Stimulated activated CD4-positive, alpha-beta T cell treated with anti-CD3 and anti-CD28 coated beads, TNF-alpha, amount 100 ng/mL, for 48 hours (primary cell): ENCODE measurements at places on chromosomes 5 and 9.

DNA sequence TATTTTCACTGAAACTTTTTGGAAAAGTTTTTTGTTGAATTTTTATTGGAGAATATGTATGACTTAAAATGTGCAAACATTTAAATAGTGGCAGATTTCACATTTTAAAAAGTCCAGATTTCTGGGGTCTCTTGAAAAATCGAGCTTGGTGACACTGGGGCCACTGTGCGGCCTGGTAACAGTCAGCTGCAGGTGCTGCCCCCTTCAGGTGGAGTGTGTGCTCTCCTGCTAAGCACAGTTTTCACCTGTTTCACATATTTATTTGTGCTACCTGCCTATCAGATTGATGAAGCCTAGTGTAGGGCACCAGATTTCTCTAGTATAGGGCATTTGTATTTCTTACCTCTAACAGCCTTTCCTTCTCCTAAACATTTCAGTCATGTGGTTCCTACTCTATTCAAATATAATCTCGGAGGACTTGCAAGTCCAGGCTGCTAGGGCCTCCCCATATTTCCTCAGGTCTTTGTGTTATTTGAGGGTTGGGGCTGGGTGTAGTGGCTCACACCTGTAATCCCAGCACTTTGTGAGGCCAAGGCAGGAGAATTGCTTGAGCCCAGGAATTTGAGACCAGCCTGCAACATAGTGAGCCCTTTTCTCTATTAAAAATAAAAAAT is 95.8 kb upstream of the KLF9 start:
- peak; percentile 22 for DNase-seq

DNA sequence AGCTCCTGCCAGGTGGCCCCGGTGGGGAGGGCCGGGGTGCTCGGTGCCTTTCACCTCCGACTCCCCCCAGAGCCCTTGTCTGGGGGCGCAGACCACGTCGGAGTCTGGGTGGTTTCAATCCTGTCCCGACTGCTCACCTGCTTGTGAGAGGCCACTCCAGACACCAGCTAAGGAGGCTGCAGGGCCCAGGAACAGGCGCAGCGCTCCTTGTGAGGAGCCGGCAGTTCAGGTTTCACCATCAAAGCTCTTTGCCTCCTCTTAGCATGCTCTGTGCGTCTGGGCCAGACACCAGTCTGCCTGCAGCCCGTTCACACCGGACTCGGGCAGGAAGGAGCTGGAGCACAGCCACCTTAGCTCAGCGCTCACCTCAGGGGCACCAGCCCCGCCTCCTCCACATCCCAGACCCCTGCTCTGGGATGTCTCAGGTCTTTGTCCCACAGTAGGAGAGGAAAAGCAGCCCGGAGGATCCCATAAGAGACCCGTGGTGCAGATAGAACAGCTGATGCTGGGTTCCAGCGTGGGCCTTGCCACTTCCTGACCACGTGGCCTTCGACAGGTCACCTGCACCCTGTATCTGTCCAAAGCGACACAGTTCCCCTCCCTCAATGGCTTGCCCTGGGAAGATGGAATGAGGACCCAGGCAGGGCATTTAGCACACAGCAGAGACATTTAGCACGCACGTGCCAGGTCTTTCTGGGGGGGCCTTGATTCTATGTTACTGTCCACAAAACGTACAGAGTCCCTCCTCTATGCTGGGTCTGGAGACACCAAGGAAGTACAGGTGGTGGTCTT is 106.2 kb upstream of the LMX1B start:
- no peak for DNase-seq

- no peak for DNase-seq
Observed at GRCh38 chr5:113186061-113186460, 209.5 kb downstream of the DCP2 start.

GRCh38 chr5:34598177-34598794 is 57.8 kb upstream of the RAI14 start:
- no peak for DNase-seq

DNA sequence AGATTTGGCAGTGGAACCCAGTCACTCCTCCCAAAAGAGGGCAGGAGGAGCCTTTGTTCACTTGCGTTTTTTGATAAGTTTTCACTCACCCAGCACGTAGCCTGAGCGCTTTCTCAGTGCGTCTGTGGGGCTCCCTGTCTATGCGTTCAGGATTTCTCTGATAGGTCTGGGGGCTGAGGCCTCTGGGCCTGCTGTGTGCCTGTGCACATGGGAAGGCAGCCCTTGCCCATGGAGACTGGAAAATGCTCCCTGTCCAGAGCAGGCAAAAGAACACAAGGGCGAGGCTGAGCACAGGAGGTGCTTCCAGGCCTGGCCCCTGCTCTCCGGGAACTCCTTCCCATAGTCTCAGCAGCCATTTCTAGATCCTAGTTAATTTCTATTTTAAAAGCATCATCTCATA is 249.9 kb downstream of the FSTL4 start:
- DNase-seq: no peak
